Stimulated activated CD8-positive, alpha-beta memory T cell treated with anti-CD3 and anti-CD28 coated beads, Interleukin-15, amount 100 ng/mL, for 4 hours (primary cell): ENCODE measurements at places on chromosomes 1 and 21.

- no peak for DNase-seq
Measured at GRCh38 chr1:203055161-203055799, 29.0 kb downstream of the PPFIA4 start.

DNA sequence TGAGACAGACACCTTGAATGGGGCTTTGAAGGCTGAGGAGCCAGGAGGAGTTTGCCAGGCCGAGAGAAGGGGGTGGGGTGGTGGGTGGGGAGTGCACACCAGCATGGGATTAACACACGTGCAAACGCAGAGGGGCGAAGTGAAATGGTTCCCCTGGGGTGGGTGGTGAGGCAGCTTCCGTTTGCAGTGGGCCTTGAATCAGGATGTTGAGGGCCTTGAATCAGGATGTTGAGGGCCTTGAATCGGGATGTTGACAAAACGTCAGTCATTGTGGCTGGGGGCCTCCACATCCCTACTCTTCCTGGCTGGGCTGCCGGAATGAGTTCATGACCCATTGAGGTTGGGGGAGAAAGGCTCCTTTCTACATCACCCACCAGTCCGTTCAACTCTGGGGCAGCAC, 16.6 kb downstream of the LDLRAP1 start:
- DNase-seq, result no peak

DNA sequence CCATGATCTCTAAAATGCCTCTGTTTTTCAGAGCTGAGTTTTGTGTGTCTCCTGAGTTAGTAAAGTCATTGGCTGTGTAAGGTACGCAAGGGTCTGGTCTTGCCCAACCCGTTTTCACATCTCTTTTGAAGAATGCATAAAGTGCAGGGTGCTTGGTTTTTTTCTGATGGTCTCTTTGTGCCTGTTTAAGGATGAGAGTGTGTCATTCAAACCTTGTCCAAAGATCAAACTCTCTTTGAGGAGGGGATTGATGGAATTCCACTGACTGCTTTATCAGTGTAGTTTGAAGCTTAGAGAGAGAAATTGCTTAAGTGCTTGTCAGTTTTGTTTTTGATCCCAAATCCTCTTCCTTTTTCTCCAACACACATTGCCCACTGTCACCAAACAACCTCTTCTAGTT, 20.0 kb upstream of the C8B start:
- DNase-seq, result no peak

GRCh38 chr1:192584866-192585265, 9.3 kb downstream of the RGS1 start:
- DNase-seq, result no peak

- DNase-seq, result no peak
Measured at GRCh38 chr1:25107643-25108010, 124.7 kb downstream of the SYF2 start.
